ENCODE measurements at places on chromosomes 5 and 9.

DNA sequence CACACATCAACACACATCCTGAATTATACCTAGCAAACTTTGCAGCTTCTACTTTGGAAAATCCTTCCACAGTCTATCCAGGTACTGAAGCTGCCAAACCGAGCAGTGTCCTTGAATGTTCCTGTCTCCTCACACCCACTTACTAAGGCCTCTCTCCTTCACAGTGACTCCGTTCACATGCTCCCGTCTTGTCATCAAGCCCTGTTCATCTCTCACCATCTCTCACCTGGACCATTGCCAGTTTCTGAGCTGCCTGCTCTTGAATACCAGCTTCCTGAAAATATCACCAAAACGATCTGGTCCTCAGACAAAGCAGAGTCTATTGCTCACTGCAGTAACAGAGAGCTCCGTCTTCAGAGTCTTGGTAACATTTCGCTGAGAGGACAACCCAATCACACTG is 57.4 kb downstream of the GCNT1 start:
- no peak for DNase-seq

GRCh38 chr9:84781458-84781857 is 111.9 kb downstream of the NTRK2 start:
- no peak for DNase-seq

GRCh38 chr5:78235289-78235688 is 59.2 kb downstream of the AP3B1 start:
- DNase-seq, result no peak

GRCh38 chr9:7784472-7784871 is 15.1 kb downstream of the DMAC1 start:
- no peak for DNase-seq

GRCh38 chr9:86827893-86828292 is 119.4 kb downstream of the GAS1 start:
- DNase-seq, result no peak

DNA sequence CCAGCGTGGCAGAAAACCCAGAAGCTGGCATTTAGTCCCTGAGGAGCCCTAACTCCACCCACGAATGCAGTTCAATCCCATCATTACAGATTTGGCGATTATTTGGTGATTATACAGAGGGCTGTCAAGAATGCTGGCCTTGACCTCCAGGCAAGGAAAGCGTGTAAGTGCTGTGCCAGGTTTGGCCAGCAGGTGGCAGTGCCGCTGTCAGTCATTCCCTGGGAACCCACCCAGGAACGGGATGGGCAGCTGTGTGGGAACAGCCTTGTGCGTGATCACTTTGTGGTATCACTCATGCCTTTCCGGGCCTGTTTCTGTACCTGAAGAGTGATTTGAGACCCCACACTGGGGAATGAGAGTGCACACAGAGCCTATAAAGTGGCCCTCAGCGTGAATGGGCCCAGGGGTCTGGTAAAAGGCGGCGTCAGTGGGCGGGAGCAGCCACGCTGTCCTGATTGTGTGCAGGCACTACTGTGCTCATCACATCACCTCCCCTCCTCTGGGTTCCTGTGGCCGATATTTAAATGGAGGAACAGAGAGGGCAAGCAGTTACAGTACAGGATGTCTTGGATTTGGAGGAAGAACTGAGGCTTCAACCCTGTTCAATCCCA is 215.6 kb downstream of the ROR2 start:
- DNase-seq, result no peak

- no peak for DNase-seq
These were observed 313.5 kb downstream of the PRDM9 start for GRCh38 chr5:23820765-23821471.

DNA sequence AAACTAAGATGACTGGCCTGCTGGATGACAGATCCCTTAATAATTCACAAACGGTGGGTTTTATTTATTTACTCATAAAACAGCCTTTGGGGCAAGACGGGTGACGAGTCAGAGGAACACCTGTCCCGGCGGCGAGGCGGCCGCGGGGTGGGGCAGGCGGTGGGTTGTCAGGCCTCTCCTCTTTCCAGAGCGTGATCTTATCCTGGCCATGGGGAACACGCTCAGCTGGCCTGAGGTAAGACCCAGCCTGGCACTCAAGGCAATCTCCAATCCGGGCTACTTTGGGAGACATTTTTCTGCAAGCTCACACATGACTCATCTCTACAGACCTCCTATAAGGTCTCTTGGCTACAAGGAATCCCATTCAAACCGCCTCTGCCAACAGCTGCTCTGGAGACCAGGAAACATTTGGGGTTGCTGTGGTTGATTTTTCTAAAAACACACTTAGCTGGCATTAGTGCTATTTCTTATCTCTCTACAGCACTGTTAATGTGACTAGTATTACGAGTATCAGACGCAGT is 6.3 kb downstream of the RAPGEF1 start:
- DNase-seq, result peak; percentile 79

- DNase-seq, result no peak
These were observed 408.1 kb upstream of the ZNF608 start for GRCh38 chr5:125154301-125155110.

DNA sequence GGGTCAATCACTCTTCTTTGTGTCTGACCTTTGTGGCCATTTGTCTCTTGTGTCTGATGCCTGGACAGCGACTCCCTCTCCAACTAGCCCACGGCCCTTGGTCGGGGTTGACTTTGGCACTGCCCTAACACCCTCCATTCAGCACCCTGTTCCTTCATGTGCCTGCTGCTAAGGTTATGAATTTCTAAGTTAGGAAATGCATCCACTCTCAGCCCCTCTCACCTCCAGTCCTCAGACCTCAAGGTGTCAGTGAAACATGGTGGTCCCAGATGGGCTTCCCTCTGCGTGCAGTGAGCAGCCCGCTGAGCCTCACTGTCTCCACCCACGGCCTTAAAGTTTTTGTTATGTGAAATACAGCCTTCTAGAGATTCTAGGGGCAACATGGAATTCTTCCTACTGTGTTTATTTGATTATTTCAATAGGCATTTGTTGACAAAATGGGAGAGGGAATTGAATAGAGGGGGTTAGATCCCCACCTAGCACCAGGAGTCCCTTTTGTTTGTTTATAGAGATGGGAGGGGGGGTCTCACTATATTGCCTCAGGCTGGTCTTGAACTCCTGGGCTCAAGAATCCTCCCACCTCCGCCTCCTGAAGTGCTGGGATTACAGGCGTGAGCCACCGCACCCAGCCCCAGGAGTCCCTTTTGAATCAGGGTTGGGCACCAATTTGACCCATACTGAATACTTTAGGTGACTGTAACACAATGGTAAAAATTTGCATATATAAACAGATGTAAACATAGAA is 1.6 kb upstream of the GLIPR2 start:
- DNase-seq, result no peak

DNA sequence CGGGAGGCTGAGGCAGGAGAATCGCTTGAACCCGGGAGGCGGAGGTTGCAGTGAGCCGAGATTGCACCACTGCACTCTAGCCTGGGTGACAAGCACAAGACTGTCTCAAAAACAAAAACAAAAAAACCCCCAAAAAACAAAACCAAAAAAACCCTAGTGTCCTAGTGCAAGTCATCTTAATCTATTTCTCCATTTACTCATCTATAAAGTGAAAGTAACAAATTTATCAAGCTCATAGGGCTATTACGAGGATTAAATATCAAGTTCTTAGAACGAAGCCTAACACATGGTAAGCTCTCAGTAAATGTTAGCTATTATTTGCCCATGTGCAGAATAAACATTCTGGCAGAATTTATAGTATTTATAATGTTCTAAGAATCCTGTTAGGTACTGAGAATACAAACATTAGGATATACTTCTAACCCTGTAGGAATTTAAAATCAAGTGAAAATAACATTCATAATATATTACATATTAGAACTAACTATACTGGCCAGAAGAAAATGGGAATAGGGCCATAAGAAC is 45.0 kb downstream of the GOLPH3 start:
- no peak for DNase-seq

DNA sequence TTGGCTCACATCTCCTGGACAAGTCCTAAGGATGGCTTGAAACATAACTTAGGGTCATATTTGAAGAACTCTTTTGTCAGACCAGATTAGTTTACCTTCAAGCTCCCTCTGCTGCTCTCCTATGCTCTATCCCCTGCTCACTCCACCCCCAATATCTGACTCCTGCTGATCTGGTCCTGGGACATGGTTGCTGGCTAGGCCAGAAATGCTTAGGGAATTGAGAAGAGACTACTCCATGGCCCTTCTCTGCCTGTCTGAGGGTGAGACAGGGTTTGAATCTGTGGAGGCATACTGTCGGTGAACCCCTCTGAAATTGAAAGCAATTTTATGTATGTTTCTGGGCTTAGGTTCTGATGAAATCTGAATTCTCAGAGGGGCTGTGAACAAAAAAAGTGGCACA is 3.3 kb downstream of the OTULIN start:
- no peak for DNase-seq
